Stimulated activated CD4-positive, alpha-beta T cell treated with anti-CD3 and anti-CD28 coated beads, Interleukin-12 subunit alpha, Interleukin-12 subunit beta, amount 100 ng/mL, for 24 hours (primary cell): ENCODE measurements at places on chromosomes 7 and 10.

GRCh38 chr7:135514856-135515255 lies 5.0 kb upstream of the CNOT4 start:
- DNase-seq, result no peak

- DNase-seq, result no peak
Measured at GRCh38 chr10:74460812-74461211, 309.8 kb downstream of the ADK start.

GRCh38 chr7:35355199-35355598 lies 101.3 kb upstream of the TBX20 start:
- DNase-seq, result no peak

DNA sequence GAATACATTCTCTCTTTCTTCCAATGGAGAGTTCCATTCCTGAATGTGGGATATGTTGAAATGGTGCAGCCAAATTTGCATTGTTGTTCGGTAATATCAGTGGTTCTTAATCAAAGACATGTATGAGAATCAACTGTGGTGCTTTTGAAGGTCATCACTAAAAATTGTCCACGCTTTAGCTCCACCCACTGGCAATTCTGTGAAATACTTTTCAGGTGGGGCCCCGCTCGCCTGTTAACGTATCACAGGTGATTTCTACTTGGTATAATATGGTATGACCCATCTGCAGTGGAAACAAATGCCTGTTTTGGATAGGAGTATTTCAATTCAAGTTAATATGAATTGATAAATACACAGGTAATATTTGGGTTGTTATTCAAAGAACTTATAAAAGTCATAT lies 178.4 kb downstream of the NSUN6 start:
- DNase-seq, result no peak

GRCh38 chr10:49751636-49752510 lies 10.2 kb downstream of the OGDHL start:
- no peak for DNase-seq

DNA sequence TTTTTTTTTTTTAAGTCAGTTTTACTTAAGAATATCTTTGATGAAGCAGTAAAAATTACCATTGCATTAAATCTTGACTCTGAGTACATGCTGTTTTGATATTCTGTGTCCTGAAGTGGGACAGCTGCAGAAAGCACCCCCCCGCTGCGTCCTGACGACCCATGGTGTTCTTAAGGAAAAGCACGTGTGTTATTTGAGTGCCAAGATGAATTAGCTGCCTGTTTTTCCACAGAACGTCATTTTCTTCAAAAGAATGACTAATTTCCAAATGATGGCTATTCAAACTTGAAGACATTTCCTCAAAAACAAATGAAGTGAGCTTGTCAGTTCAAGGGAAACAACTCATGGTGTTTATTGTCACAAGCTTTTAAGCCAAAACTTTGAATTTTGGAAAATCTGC lies 45.9 kb downstream of the CREM start:
- no peak for DNase-seq

GRCh38 chr7:134903073-134903790 lies 83.1 kb upstream of the AGBL3 start:
- DNase-seq, result no peak

DNA sequence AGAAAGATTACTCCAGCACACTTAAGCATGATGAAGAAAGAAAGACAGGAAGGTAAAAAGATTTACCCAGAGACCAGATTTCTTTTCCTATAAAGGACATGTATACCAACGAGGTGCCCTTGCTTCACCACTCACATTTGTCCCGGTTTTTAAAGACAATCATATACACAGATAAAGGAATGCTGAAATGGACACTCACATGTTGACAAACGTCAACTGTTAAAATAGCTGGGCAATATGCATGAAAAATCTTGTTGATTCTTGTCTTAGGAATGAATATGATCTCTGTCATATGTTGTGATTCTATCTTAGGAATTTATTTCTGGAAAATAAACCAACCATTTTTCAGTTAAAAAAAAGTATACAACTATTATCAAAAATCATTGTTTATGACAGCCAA lies 158.2 kb downstream of the SRPK2 start:
- no peak for DNase-seq

- no peak for DNase-seq
Measured at GRCh38 chr7:142352543-142352942, 94.7 kb upstream of the PRSS58 start.

DNA sequence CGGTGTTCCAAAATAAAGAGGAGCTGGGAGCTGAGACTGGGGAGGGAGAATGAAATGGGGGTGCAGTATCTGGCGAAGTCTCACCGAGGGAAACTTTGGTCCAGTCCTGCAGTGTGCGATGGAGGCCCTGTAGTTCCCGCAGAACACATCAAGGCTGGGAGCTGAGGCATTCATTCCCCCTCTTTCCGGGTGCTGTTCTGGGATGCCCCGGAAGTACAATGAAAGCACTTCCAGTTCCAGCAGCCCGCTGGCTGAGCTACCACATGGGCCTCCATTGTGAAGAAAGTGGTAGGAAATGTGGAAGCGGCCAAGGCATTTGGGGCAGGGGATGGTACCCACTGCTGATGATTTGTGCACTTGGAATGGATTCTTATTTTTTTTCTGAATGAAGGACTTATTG lies 560.7 kb downstream of the GLRX3 start:
- no peak for DNase-seq

GRCh38 chr10:63576501-63576900 lies 55.3 kb downstream of the REEP3 start:
- no peak for DNase-seq

GRCh38 chr7:2566890-2567678 lies 8.3 kb downstream of the IQCE start:
- DNase-seq, result no peak
